ENCODE measurements at places on chromosomes 5 and 9.

GRCh38 chr9:86766912-86767311 lies 180.4 kb downstream of the GAS1 start:
- DNase-seq = no peak

DNA sequence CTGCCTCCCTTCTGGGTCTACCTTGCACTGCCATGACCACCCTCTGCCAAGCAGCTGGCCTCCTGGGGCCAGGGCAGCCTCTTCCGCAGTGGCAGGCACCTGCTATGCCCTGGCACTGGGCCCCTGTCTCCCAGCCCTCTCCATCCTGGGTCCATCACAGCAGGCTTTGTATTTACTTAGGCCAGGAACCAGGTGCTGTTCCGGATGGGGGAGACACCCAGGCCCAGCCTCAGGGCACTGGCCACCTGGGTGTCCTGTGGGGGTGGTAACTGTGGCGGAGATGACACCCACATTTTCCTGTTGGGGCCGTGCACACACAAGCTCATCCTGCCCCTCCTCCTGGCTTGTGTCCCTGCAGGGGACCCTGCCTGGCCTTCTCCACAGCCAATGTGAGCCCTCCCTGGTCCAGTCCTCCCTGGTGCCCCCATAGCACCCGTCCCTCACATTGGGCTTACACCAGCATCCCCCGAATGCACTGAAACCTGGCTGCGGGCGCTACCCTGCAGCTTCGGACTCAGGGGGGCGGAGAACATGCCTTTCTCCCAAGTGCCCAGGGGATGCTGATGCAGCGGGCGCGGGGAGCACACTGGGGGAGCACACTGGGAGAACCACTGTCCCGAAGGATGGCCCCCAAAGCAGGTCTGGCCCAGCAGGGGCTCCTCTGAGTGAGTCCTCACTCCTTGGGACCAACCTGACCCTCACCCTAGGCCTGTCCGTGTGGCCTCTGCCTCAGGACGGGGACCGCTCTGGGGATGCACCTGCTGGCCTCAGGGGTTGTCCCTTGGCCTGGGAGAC lies 17.9 kb downstream of the FAM163B start:
- DNase-seq = no peak

DNA sequence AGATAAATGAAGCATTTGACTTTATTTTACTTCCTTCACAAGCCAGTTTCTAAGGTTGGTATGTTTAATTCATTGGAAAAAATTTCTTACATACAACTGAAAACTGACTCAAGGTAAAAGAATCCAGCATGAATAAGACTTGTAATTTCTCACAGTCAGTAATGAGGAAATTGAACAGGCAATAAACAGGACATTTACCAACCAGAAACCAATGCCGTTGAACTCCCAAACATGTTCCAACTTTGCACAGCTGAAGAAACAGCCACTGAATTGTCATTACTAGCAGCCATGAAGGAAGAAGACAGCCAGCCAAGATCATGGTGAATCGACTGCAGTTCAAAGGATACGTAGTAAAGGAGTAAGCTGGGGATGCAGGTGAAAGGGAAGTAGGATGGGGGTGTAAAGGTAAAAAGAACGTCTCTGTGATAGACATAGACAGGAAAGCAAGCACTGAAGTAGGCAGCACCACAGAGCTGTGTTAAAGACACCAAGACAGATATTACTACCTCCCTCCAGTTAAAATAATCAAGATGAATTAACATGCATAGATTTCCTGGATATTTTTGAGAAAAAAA lies 21.3 kb upstream of the SLC12A2 start:
- no peak for DNase-seq

DNA sequence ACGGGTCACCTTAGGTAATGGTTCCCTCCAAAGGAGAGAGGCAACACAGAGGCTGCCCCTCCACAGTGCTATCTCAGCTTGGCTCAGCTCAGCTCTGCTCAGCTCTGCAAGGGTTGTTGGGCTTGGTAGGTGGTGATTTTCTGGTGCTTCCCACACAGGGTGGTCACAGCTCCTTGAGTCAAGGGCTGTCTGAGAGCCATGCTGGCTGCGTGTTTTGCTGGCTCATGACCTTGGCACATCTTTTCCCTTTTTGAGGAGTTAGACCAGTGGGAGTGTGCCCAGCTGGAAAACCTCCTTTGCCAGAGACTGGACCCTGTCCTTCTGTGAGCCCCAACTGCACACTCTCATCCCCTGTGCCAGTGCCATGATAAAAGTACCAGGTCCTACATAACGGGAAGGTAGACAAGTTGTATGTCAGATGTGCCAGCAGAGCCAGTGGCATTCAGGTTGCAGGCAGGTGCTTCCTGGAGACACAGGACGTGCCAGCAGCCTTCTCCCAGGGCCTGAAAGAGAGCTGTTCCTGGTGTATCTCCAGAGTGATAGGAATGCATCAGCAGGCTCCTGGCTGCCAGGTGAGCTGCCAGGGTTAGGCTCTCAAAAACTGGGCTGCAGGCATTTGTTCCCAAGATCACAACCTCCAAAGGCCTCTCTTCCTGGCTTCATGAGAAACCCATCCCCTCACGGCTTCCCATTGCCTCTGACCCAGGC lies 118.6 kb upstream of the CXCL14 start:
- no peak for DNase-seq

- no peak for DNase-seq
Measured at GRCh38 chr9:19137282-19137681, 10.0 kb upstream of the PLIN2 start.

DNA sequence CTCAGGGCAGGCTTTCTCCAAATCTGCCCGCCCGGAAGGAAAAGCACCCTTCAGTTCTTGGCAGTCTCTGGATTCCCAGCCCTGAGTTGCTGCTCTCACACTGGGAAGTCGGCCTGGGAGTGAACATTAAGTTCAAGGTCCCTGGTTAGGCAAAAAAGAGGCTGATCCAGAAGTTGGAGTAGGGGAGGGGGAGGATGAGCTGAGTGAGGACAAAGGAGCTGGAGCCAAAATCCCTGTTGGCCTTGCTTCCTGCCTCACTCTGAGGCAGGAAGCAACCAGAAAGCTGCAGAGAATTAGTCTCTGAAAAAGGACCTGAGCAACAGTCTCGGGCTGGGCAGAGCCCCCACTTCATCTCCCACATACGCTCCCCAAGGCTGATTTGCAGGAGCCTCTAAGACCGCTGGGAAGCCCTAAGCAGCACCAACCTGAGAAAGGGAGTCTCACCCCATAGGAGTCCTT lies 15.0 kb upstream of the RPS14 start:
- DNase-seq = no peak

DNA sequence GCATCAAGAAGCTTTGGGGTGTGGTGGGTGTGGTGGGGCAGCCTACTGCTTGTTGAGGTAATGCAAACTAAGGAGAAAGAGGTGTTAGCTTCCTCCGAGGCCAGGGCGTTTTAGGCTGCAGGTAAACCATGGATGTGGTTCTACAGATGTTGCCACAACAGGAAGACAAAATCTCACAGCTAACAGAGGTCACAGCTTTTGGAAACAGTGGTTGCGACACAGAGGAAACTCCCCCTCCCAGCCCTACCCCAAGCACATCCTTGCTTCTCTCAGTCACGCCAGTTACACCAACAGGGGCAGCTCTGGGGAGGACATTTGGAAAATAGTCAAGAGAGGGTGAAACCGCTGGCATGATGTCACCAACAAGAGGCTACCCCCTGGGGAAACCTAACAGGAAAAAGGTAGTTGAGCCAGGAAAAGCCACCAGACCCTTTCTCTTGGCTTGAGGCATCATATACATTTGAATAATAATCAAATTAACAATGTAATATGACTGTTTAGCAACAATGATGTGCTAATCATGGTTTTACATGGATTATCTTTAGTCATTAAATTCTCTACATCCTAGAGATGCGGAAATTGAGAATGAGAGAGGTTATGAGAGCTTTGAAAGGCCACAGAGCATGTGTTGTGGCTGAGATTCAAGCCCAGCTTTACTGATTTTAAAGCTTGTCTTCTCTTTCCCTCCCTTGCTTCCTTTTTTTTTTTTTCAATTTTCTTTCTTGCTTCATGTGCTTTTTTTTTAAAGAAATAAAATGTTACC lies 82.2 kb upstream of the IL12B start:
- DNase-seq = peak; percentile 28

DNA sequence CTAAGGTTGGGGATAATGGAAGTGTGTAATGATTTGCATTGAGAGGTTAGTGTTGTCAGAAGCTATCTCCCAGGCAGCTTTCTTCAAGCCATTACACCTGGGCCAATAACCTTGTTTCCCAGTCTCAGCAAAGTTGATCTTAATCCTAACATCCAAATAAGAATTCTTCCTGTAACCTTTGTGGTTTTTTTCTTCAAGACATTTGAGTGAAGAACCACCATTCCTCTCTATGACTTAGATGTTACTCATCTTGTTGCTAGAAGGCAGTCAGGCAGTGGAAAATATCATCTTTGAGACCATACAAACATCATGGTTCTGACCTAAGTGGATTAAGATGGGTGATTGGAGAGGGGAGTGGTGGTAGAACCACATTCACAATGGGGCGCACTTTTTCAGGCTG lies 103.5 kb downstream of the NDUFAF2 start:
- no peak for DNase-seq

GRCh38 chr9:112761912-112762655 lies 11.5 kb downstream of the SNX30 start:
- DNase-seq = no peak

DNA sequence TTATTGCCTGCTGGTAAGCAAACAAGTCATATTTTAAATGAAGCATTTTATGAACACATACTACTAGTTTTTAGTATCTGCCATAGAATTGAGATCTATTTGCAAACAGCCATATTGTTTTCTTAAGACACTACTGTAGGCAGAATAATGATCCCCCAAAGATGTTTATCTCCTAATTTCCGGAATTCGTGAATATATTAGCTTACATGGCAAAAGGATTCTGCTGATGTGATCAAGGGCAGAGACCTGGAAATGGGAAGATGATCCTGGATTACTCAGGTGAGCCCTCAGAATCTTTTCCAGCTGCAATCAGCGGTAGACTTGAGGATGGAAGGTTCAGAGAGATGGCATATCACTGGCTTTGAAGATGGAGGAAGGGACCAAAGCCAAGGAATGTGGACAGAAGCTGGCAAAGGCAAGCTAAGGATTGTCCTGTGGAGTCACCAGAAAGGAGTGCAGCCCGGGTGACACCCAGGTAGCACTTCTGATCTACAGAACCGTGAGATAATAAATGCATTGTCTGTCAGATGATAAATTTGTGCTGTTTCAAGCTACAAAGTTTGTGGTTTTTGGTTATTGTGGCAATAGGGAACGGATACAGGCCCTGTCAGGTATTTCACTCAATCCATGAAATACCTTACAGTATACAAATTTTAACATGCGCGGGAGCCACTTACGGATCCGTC lies 1.0 kb upstream of the ERCC6L2 start:
- no peak for DNase-seq

DNA sequence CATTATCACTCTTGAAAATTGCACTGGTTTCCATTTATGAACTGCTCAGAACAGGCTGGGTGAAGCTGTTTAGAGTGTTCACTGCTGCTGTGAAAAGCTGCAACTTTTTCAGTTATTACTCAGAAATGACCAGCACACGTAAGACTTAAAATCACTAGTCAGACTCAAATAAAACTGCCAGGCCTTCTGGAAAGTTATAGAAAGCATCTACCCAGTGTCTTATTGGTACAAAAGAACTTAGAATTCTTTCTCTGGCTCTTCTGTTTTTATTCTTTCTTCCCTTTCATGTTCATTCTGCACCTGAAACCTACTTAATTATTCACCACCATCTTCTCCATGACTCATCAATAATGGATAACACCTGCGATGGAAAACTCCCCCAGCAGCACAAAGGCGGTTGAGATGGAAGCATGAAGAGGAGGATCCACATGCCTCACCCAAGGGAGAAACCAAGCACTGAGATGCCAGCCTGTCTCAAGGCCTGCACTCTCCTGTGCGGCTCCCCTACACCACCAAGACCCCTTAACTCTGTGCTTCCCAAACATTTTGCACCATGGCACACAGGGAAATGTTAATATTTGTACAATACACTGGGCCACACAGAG lies 171.9 kb downstream of the ENTREP1 start:
- no peak for DNase-seq

GRCh38 chr5:462051-462481 lies 19.1 kb downstream of the EXOC3 start:
- no peak for DNase-seq

GRCh38 chr9:83599071-83599470 lies 23.9 kb upstream of the IDNK start:
- no peak for DNase-seq

DNA sequence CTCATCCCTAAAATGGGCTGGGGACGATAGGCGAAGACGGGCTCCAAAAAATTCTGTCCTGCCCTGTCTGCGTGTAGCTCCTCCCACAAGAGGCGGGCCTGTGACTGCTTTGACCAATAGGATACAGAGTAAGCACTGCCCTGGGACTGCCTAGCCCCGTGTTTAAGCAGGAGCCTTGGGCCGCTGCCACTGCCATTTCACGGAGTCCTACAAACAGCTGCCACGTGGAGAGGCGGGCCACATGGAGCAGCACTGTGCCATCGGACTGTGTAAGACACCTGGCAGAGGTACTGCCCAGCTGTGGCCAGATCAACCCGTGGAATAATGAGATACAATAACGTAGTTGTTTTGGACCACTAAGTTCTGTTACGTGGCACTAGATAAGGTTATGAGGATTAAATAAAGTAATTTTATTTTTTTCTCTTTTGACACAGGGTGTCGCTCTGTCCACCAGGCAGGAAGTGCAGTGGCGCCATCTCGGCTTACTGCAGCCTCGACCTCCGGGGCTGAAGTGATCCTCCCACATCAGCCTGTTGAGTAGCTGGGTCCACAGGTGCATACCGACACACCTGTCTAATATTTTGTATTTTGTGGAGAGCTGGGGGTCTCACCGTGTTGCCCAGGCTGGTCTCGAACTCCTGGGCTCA lies 87.2 kb downstream of the LMNB1 start:
- DNase-seq = no peak

- no peak for DNase-seq
Measured at GRCh38 chr9:127561491-127562278, 50.4 kb upstream of the STXBP1 start.

DNA sequence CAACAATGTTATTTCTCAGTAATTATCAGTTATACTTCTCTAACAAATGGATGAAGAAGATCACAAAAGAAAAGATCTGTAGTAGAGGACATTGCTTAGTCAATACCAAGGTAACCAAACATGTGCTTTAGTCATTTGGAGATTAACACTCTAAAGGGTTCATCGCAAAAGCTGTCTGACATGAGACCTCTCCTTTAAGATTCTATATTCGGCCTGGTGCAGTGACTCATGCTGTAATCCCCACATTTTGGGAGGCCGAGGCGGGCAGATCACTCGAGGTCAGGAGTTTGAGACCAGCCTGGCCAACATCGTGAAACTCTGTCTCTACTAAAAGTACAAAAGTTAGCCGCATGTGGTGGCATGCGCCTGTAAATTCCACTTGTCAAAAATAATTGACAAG lies 18.3 kb upstream of the CKMT2 start:
- DNase-seq = no peak

- no peak for DNase-seq
Measured at GRCh38 chr9:120916588-120916987, 10.0 kb downstream of the TRAF1 start.

GRCh38 chr5:134567641-134568336 lies 42.3 kb downstream of the JADE2 start:
- DNase-seq = no peak

DNA sequence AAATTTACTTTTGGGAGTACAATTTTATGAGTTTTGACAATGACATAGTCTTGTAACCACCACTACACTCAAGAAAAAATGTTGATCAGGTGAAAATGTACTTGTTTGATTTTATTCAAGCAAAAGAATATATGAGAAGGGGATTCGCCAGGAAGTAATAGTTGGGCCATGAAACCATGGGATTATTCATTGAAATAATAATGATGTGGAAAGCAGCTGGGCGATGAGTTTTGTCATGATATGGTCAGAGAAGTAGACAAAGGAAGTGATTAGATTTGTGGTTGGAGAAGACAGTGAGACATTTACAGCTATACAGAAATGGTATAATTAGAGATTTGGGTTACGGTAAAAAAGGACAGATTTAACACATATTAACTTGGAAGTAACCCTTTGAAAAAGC lies 11.2 kb downstream of the HMGCR start:
- no peak for DNase-seq
